ENCODE measurements at places on chromosomes 2 and 18.

- no peak for DNase-seq
Observed at GRCh38 chr18:25517881-25518715, 166.1 kb upstream of the ZNF521 start.

DNA sequence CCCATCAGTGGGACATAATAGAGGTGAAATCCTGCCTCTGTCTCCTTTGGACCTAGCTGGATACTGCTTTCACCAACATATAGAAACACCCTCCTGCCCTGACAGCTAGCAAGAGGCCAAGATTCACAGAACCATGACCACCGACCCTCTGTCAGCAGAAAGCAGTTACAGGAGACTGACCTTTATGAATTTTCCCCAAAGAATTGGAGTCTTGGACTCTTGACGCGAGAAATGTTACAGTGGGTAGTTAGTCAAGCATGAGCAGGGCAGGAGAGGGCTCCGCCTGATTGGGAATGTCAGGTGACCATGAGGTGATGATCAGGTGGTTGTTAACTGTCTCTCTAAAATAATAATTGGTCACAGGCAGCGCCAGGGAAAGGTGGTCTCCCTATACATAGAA, 1002.3 kb downstream of the TDRD15 start:
- DNase-seq: no peak

DNA sequence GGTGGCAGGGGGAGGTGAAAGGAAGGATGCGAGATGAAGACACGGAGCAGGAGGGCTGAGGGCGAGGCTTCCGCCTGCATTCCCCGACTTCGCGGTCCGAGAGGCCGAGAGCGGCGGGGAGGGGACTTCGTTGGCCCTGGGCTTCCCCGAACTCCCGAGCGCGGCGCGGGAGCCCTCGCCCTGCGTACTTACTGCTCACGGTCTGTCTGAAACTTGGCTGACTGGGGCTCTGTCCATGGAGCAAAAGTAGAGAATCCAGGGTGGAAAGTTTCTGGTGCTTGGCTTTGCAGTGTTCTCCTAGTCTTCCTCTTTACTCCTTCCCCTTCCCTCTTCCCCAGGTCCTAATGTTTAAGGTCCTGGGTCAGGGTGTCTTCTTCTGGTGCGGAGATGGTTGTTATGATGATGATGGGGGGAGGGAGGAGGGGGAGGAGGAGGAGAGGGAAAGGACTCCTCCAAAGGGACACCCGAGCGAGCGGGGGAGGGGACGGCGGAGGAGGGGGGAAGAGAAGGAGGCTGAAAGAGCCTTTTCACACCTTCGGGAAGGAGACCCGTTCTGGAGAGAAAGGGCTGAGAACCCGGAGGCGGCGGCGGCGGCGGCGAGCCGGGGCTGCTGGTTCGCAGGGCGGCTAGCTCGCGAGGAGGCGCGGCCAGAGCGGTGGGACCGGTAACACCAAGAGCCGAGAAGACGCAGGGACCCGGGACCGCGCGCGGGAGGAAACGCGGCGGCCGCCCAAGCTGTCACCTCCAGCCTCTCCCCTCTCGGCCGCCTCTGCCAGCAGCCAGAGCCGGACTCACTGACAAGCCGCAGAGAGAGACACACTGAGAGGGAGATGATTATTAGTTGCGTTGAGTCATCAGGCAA, at the start of gene SATB2:
Gene SATB2 (minus strand): TSS at position 793 of the 862 bp plus-strand sequence. CDS start 1,902 bp downstream, outside the sequence.
- DNase-seq: no peak

DNA sequence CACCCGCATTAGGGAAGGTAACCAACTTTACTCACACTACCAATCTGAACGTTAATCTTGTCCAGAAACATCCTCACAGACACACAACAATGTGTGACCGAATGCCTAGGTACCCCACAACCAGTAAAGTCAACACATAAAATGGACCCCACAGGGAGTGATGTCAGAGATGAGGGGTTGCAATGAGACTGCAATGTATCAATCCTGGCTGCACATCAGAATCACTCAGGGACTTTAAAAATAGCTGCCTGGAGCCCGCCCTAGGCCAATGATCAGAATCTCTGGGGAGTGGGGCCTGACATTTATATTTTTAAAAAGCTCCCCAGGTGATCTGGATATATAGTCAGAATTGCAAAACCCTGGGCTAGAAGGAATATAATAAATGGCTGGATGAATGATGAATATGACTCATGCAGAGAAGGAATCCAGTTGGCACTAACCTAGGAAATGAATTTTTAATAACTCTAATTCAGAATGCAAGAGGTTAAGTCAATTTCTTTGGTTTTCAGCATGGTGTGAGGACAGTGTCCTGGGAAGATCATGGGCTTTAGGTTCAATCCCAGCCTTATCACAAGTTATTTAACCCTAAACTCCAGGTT, 92.8 kb downstream of the COLEC12 start:
- DNase-seq: no peak

- DNase-seq: no peak
Observed at GRCh38 chr2:113762377-113763118, 6.1 kb upstream of the SLC35F5 start.

- DNase-seq: no peak
Observed at GRCh38 chr18:41553716-41554115, 401.3 kb upstream of the PIK3C3 start.

- DNase-seq: no peak
Observed at GRCh38 chr2:196041786-196042185, 26.9 kb downstream of the DNAH7 start.

DNA sequence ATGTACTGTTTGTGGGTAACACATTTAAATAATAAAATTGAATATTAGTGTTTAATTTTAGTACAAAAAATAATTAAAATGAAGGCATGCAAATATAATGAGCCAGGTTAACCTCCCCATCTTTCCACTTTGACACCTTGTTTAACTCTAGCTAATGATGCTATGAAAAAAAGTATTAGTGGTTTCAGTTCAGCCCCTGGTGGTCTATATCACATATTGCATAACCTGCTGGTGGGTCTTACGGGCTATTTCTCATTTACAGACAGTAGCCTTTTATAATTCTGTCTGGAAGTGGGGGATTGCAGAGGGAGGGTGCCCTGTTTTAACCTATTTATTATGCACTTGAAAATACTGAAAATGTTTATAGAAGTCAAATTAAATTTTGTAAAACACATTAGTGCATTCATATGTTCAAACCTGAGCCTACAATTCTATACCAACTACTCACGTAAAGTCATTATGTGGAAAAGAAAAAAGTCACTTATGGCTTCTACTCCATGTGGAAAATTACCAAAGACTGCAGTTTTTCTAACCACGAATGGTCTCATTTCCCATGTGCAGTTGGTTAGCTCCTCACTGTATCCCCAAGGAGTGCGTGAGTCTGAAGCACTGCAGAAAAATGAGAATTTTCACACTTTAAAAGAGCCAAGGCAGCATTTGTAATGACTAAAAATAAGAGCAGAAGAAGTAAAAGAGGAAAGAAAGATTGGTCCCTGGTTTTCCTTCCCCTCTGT, 381.0 kb downstream of the MTX2 start:
- DNase-seq: no peak

GRCh38 chr18:6434481-6434880, 19.8 kb upstream of the L3MBTL4 start:
- DNase-seq: no peak

- no peak for DNase-seq
Observed at GRCh38 chr2:95531254-95531771, 46.8 kb upstream of the TRIM43B start.

GRCh38 chr2:222332116-222332515, 33.3 kb upstream of the PAX3 start:
- no peak for DNase-seq

GRCh38 chr18:6022074-6022444, 126.7 kb upstream of the TMEM200C start:
- DNase-seq: no peak

GRCh38 chr2:24919506-24920097, 435 bp downstream of the ADCY3 start:
- no peak for DNase-seq

DNA sequence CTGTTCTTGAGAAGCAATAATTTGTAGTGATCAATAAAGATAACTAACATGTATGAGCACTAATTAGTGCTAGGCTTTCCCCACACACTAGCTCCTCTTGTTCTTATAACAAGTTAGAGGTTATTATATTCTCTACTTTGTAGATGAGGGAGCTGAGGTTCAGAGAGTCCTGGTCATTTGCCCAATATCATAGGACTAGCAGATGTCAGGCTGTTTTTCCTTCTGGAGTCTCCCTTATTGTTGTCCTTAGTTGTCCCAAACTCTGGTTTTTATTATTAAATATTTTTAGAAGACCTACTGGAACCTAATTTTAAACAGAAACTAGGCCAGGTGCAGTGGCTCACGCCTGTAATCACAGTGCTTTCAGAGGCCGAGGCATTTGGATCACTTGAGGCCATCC, 16.5 kb upstream of the TTC39C start:
- no peak for DNase-seq

DNA sequence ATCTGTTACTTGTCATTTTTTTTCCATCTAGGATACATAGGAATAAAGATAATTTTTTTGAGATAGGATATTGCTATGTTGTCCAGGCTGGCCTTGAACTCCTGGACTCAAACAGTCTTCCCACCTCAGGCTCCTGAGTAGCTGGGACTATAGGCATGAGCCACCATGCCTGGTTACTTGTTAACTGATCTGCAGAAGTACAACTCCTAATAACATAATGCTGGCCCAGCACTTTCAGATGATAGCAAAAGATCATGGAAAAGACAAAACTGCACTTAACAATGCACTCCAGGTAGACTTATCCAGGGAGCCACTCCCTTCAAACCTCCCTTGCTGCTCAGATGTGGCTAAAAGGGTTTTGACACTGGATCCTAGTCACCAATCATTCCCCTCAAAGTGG, 11.4 kb upstream of the CTDP1 start:
- DNase-seq: no peak

DNA sequence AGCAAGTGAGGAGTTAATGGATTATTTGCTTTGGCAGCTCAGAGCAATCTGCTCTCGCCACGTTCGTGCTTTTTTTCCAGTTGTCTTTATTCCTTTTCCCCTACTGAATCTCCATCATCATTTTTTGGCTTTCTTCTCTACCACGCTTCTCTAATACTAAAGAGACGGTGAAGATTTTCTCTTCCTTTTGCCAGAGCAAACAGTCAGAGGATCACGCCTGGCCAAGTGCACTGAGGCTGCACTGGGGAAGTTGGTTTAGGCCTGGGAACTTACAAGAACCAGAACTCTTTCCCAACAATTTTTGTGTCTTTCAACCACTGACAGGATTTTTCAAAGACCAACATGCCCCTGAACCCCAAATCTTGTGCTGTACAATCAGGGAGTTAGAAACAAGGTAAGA, 172.3 kb downstream of the PID1 start:
- no peak for DNase-seq

- no peak for DNase-seq
Observed at GRCh38 chr2:215775106-215775505, 238.2 kb downstream of the MREG start.

- no peak for DNase-seq
Observed at GRCh38 chr2:94947097-94948016, 76.1 kb downstream of the TEKT4 start.

DNA sequence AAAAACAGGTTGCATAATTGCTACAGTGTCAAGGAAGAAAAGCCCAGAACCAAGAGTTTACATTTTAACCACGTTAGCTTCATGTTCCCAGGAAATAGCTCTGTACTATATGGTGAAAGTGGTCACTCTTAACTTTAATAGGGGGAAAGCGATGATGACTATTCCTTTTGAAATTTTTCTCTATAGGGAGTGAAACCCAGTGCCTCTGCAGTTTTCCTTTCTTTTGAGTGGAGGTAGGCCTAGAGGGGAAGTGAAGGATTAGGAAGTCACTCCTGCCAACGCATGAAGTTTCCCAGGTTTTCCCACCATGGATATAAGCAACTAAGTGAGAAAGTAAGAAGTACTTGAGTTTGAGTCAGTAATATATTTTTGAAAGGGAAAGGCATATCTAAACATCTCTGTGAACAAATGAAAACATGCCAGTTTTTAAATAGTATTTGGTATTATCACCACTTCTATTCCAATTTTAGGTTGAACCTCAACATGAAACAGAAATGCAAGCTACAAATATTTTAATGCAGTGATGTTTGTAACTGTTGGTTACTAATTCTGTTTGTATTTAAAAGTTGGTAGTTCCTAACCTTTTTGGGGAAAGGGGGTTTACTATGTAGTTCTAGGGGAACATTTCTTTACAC, 91.9 kb downstream of the VRK2 start:
- no peak for DNase-seq

- no peak for DNase-seq
Observed at GRCh38 chr2:69770747-69771146, 28.8 kb downstream of the ANXA4 start.

GRCh38 chr2:197205585-197206215, 104.9 kb downstream of the ANKRD44 start:
- no peak for DNase-seq

DNA sequence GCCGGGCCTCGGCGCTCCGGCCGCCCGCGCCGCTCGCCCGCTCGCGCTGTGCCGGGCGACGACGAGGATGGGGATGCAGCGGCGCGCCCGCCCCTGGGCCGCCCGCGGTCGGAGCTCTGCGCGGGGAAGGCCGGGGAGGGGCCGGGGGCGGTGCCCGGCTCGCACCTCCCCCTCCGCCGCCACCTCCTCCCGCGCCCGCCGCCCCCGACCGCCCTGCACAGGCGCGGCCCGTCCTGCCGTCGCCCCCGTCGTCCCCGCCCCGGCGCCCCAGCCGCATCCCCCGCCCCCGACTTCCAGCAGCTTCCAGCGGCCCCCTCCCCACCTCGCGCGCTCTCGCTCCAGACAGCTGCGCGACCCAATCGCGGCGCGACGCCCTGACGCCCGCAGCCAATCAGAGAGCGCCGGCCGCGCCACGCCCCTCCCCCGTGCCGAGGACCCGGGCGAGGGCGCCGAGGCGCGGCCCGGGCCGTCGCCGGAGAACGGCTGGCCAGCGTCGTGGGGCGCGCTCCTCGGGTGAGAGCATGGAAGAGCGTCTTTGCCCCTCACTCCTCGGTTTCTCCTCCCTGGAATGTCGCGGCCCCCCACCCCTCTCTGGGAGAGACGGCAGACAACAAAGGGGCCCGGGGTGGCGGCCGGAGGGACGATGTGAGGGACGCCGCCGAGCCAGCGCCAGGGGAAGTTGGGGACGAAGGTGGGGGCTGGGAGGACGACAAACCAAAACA, at the start of gene MBOAT2:
Gene MBOAT2 (minus strand): TSS at position 69 of the 722 bp plus-strand sequence. CDS start 70 bp downstream, outside the sequence.
- DNase-seq: no peak

DNA sequence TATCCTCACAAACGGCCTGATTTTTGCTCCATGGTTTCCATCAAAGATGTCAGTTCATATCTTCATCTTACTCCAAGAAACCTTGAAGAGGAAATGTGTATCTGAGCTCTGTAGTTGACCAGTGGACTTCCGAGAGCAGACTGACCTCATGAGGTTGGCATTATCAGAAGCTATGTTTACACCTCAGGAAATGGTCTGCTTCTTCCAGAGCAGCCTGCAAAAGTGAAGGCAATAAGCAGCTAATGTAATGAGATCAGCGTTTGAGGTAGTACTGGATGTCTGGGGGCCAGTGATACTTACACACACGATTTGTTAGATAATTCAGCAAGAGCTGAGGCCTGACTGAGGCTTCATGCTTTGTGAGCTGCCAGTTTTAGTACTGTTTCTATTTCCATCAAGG, 189.7 kb downstream of the LRRTM1 start:
- no peak for DNase-seq
